ENCODE measurements at places on chromosomes 2 and 18. TPM values are rescaled to one million over a fixed set of nuclear protein-coding genes. Genes with fewer than 3 reads are reported as not detected.
A peak's percentile ranks its signal among the peaks of the same experiment; 100 is the strongest.

The DTNA gene
- total RNA-seq = 6.2 TPM

The CFC1 gene
- not detected for total RNA-seq

The CCDC195 gene
- total RNA-seq = not detected

GRCh38 chr2:43028188-43028587 lies 198.2 kb downstream of the ZFP36L2 start:
- peaks cover 23% of the 10 kb centered on the region for H3K4me1 ChIP-seq
- no peaks in the 10 kb centered on the region for H3K27me3 ChIP-seq
- no peak overlapping the region for H3K27ac ChIP-seq
- no peaks in the 10 kb centered on the region for H3K36me3 ChIP-seq

GRCh38 chr18:36828157-36828629 lies 609 bp downstream of the TPGS2 start:
- no peaks in the 10 kb centered on the region for H3K36me3 ChIP-seq
- H3K4me3 ChIP-seq = peak overlapping the region; percentile 97
- H3K27me3 ChIP-seq = no peaks in the 10 kb centered on the region
- DNase-seq = no peak
- peak overlapping the region; percentile 94 for H3K27ac ChIP-seq
- H3K4me1 ChIP-seq = peaks cover 38% of the 10 kb centered on the region

DNA sequence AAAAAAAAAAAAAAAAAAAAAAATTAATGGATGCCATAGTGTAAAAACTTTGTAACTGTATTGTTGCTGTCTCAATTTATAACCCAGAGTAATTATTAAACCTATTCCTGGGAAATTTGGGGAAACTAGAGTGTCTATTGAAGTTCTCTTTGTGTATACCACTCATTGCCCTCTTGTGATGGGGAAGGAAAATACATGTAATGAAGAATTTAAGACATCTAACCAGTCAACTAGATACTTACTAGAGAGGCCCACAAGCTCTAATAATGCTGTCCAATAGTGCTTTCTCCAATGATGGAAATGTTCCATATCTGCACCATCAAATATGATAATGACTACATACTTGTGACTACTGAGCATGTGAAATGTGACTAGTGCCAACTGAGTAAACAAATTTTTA lies 168.5 kb upstream of the SLC39A10 start:
- no peak for DNase-seq
- H3K4me1 ChIP-seq = peaks cover 16% of the 10 kb centered on the region
- H3K36me3 ChIP-seq = no peaks in the 10 kb centered on the region

DNA sequence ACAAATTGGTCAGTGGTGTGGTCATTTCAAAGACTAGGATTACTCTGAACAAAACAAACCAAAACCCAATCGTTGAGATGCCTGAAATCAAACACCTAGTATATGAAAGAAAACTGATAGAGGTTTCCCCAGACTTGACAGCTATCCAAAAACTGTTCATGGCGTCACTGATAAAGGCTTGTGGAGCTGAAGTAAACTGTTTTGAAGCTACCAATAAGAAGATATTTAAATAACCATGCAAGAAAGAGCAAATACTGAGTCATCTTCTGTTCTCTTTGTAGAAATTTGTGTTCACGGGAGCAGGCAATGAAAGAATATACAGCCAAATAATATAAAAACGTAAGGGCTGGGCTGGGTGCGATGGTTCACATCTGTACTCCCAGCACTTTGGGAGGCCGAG lies 7.5 kb upstream of the COLEC11 start:
- no peak overlapping the region for H3K4me3 ChIP-seq
- H3K27me3 ChIP-seq = no peaks in the 10 kb centered on the region
- H3K4me1 ChIP-seq = peaks cover 20% of the 10 kb centered on the region
- no peak for DNase-seq
- H3K36me3 ChIP-seq = peaks cover 11% of the 10 kb centered on the region

GRCh38 chr2:145350011-145350410 lies 830.1 kb upstream of the ZEB2 start:
- peaks cover 3% of the 10 kb centered on the region for H3K4me1 ChIP-seq
- H3K27me3 ChIP-seq = no peaks in the 10 kb centered on the region
- DNase-seq = no peak

GRCh38 chr2:66498289-66498975 lies 63.5 kb downstream of the MEIS1 start:
- no peak overlapping the region for H3K27ac ChIP-seq
- no peak overlapping the region for H3K4me3 ChIP-seq
- H3K4me1 ChIP-seq = no peaks in the 10 kb centered on the region
- peaks cover 2% of the 10 kb centered on the region for H3K27me3 ChIP-seq
- no peak for DNase-seq
- no peaks in the 10 kb centered on the region for H3K36me3 ChIP-seq

GRCh38 chr2:186721956-186722355 lies 28.1 kb downstream of the FAM171B start:
- peaks cover 18% of the 10 kb centered on the region for H3K4me1 ChIP-seq
- H3K36me3 ChIP-seq = no peaks in the 10 kb centered on the region
- no peak for DNase-seq
- H3K27ac ChIP-seq = no peak overlapping the region
- H3K27me3 ChIP-seq = no peaks in the 10 kb centered on the region

- no peaks in the 10 kb centered on the region for H3K4me1 ChIP-seq
- no peaks in the 10 kb centered on the region for H3K27me3 ChIP-seq
- no peak for DNase-seq
Observed at GRCh38 chr2:150919901-150920300, 341.8 kb downstream of the RBM43 start.

DNA sequence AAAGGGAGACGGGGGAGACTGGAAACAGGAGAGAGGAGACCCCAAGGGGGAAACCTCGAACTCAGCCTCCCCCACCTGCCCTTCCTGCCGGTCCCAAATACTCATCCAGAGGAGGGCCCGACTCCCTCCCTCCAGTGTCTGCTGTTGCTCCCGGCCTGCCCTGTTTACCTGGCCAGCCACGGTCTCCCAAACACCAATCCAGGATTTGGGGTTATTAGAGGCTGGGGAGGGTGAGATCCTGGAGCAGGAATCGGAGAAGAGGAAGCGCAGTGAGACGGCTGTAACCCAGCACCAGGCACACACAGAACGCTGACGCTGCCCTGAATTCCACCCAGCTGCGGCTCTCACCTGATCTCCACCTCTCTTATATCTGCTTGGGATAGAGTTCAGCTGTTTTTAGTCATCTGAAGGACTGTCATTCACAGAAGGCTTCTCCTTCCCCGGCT lies 213.0 kb downstream of the TNS1 start:
- DNase-seq = peak; percentile 67
- H3K27me3 ChIP-seq = no peaks in the 10 kb centered on the region
- no peaks in the 10 kb centered on the region for H3K36me3 ChIP-seq
- H3K27ac ChIP-seq = no peak overlapping the region

GRCh38 chr18:63869851-63870250 lies 17.7 kb upstream of the SERPINB2 start:
- no peak overlapping the region for H3K4me3 ChIP-seq
- no peak overlapping the region for H3K27ac ChIP-seq
- no peaks in the 10 kb centered on the region for H3K36me3 ChIP-seq

DNA sequence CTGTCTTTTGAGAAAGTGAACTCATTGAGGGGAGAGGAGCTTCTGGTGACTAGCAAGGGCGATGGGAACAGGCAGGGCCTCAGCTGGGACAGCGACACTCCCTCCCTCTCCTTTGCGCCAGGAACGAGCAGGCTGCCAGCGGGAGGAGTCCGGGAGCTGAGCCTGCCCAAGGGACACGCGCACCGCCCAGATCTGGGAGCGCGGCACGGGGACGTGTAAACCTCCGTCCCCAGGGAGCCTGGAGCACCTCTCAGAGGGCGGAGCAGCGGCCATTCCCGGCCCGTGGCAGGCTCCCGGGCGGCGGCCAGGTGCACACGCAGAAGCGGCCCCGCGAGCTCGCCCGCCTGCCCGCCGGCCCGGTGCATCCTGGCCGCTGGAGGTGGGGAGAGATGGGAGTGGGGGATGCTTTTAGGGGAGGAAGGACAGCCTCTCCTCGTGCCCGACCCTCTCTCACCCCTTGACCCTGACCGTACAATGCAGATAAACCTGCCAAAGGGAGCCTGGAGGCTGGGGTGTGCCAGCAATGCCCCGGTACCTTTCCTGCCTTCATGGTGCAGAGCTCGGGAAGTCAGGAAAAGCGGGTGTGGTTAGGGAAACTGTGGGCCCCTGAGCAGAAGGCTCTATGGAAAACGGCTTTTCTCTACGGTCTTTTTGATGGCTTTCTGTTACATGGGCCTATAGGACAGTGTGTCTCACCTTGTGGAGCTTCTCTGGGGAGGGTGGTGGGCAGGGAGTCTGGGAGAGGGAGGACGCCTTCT lies 2.2 kb downstream of the AQP4 start:
- H3K27me3 ChIP-seq = peaks cover 45% of the 10 kb centered on the region
- DNase-seq = no peak
- no peaks in the 10 kb centered on the region for H3K36me3 ChIP-seq
- H3K4me1 ChIP-seq = no peaks in the 10 kb centered on the region

DNA sequence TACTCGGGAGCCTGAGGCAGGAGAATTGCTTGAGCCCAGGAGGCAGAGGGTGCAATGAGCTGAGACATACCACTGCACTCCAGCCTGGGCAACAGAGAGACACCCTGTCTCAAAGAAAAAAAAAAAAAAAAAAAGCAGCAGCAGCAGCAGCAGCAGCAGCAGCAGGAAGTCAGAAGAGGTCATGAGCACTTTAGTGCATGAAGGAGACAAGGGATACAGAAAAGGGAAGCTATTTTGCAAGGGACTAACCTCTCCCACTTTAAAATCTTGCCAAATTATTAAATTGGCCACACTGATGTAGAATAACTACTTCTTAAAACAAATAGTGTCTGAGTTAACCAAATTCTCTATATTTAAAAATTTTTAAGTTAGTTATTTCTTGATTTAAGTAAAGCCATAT lies 113.4 kb upstream of the PDE1A start:
- H3K27me3 ChIP-seq = no peaks in the 10 kb centered on the region
- H3K27ac ChIP-seq = no peak overlapping the region
- no peaks in the 10 kb centered on the region for H3K36me3 ChIP-seq
- DNase-seq = no peak
- no peak overlapping the region for H3K4me3 ChIP-seq

- H3K4me3 ChIP-seq = no peak overlapping the region
- no peaks in the 10 kb centered on the region for H3K27me3 ChIP-seq
- H3K4me1 ChIP-seq = peaks cover 61% of the 10 kb centered on the region
- no peak for DNase-seq
- peak overlapping the region; percentile 78 for H3K27ac ChIP-seq
- peaks cover 11% of the 10 kb centered on the region for H3K36me3 ChIP-seq
Observed at GRCh38 chr18:23225503-23225902, 90.2 kb downstream of the CABLES1 start.

DNA sequence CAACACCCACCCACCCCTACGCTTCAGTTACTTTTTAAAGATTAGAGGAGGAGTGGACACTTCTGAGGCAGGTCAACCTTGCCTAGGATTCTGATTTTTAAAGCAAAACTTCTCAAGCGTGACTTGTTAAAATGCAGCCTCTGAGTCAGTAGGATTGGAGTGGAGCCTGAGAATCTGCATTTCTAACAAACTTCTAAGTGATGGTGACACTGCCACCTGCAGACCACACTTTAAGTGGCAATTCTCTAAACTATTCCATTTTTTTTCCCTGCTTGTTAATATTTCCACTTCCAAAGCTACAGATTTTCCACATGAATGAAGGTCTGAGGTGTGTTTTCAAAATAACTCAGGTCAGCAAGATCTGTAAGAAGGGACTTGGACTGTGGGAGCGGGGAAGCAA lies 171.1 kb upstream of the CCDC150 start:
- H3K4me1 ChIP-seq = peaks cover 22% of the 10 kb centered on the region
- DNase-seq = no peak
- no peak overlapping the region for H3K4me3 ChIP-seq
- H3K27ac ChIP-seq = no peak overlapping the region
